ENCODE measurements at places on chromosomes 2 and 18.

DNA sequence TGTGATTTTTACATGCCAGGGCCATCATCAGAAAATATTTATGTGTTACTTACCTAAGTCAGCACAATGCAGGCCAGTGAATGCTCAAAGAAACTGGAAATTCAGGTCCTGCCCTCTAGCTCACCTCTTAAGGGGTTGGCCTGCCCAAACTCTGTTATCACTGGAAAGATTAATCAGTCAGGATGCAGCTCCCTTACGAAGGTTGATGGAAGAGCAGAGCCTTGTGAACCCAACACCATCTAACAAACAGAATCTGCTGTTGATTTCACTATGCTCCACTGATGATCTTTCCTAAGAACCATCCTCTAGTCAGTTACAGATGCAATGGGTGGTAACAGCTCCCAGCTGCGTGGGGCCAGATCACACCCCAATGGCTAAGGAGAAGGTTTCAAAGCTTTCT lies 38.2 kb downstream of the SOX11 start:
- DNase-seq: no peak

DNA sequence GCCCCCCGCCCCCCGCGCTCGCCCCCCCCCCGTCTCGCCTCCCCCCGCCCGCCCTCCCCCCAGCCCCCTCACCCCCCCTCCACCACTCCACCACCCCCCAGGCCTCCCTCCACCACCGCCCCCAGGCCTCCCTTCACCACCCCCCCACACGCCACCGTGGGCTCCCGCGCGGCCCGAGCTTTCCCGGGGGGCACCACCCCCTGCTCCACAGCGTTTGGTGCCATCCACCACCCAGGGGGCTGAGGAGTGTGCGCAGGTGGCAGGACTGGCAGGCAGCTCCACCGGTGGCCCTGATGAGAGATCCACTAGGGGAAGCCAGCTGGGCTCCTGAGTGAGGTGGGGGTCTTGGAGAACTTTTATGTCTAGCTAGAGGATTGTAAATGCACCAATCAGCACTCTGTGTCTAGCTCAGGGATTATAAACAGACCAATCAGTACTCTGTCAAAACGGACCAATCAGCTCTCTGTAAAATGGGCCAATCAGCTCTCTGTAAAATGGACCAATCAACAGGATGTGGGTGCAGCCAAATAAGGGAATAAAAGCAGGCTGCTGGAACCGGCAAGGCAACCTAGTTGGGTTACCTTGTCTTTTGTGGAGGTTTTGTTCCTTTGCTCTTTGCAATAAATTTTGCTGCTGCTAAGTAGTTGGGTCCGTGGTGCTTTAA lies 43.0 kb upstream of the ITSN2 start:
- no peak for DNase-seq

DNA sequence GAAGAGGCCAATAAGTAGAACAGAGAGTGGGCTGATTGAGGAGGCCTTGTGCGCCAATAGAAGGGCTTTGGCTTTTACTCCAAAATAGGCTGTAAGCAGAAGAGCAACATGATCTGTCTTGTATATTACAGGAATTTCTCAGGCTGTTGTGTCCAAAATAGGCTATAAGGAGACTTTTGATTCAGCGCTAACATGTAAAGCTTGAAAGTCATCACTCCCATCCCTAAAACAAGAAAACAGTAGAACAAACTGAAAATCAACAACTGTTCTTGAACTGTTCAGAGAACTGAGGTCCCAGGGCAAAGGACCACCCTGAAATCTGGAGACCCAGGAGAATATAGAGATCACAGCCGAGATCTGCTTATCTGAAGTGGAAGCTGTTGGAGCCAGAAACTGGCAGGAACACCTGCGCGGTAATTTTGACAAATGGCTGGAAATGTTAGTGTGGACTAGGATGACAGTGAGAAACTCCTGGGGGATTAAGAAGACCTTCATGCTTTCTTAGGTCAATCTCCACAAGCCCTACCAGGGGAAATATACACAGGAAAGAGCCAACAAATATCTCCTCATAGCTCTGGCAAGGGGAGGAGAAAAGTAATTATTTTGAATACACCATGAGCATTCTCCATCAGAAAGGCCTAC lies 258.6 kb downstream of the RBM43 start:
- DNase-seq: no peak

GRCh38 chr2:88615822-88616221 lies 11.4 kb downstream of the EIF2AK3 start:
- no peak for DNase-seq

DNA sequence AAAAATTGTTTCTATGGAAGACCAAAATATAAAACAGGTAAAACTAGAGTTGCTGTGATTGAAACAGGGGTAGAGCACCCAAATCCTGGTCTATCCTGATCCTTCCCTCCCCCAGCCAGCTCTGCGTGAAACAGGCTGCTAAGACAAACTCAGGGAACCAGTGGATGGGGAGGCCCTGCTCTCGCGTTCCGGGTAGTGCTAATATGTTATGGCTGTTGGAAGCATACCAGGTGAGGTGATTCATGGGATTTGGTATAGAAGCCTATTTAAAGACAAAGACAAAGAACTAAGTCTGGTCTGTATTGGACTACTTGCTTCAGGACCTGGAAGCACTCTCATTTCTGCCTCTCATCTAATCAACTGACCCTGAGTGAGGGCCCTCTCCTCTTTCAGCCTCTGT lies 63.0 kb upstream of the CCBE1 start:
- no peak for DNase-seq

- no peak for DNase-seq
Observed at GRCh38 chr2:157540102-157540501, 88.6 kb downstream of the ACVR1C start.
